ENCODE measurements at places on chromosomes 1 and 21.

- DNase-seq: no peak
Measured at GRCh38 chr1:19921310-19921709, 2.1 kb downstream of the PLA2G2E start.

- DNase-seq: peak; percentile 71
Measured at GRCh38 chr1:200154069-200154767, 126.7 kb downstream of the NR5A2 start.

DNA sequence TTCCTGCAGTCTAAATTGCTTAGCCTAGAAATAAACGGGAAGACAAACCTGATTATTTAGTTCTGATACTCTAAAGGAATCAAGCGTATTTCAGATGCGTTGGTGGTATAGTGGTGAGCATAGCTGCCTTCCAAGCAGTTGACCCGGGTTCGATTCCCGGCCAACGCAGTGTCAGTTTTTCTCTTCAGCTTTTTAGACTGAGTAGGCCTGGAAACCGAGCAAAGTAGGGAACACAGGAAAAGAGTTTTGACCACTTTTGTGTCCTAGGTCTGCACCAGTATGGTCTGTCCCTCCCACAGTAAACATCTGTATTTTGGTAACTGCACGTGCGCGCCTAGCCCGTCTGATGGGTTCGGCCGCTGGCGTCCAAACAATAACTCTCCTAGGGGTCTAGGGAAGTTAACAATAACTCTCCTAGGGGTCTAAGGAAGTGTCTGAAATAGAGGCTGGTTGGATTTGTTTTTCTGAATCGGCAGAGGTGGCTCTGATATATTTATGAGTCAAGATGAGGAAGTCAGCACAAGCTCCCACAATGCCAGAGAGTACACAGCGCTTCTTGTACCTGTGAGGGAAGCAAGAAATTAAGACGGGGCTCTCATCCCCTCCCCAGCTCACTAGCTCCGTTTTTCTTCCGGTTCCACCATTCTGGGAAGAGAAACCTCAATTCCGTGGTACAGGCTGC is 15.6 kb upstream of the HJV start:
- DNase-seq: peak; percentile 85

DNA sequence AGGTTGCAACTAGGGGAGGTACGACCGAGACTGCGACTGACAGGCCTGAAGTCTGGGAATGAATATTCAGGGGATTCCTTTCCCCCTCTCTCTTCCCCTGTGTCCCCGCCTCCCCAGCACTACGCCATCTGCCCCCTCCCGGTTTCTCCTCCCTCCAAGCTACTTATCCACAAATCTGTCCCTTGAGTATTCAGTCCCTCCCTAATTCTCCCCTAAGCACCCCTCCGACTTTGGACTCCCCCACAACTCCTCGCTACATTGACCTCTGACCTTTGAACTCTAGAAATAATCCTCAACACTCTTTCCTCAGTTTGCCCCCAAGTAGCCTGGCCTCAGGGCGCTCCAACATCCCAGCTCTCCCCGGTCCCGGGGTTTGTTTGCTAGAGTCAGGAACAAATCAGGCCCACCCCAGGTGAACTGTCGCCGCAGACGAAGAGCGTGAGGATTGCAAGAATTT is 393 bp downstream of the LYSMD1 start:
- DNase-seq: no peak

GRCh38 chr1:26306290-26307229 is at the start of gene UBXN11:
Gene UBXN11 (minus strand): TSS chr1:26306636. CDS start chr1:26302883, 3,753 bp downstream.
- peak; percentile 94 for DNase-seq

DNA sequence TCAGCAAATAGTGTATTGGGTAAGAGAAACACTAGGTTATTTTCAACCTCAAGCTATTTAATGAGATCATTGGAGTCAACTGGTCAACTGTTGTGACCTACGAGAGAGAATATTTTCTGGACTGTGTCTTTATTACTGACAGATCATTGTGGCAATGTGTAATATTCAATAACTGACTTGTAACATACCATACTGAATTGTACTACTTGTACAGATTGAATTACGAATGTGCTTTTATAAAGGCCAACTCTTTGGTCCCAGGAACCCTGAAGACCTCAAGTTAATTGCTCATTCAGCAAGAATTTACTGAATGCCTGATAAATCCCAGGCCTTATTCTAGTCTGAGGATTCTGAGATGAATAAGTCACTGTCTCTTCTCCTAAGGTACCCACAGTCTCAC is 56.1 kb upstream of the CAMK1G start:
- DNase-seq: no peak

- peak; percentile 80 for DNase-seq
Measured at GRCh38 chr1:55277377-55278130, 62.4 kb upstream of the USP24 start.

DNA sequence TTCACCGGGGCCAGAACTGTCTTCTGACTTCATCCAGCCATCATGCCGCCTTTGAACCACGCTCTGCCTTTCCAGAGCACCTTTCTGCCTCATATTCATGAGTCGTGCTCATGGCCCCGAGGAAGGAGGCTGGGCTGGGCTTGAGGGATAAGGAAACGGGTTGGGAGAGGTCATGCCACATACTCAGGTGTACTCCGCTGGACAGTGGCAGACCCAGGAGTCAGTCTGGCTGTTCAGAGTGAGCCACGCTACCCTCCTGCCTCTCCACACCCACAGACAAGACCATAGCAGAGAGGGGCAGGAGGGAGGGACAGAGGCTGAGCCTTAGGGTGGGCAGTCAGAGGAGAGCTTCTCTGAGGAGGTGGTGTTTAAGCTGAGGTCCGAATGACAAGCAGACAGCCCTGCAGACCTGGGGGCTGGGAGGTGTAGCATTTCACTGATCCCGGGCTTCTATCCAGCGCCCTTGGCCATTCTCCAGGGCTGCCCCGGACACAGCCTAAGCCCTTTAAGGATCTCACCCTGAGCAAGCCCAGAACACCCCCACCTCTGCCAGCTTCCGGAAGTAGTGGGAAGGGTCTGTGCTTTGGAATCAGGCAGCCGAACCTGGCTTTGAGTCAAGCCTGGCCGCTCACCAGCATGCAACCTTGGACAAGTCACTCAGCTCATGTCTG is 102.3 kb downstream of the LACTBL1 start:
- DNase-seq: no peak

GRCh38 chr1:223189903-223190724 is 47.1 kb upstream of the TLR5 start:
- peak; percentile 60 for DNase-seq

DNA sequence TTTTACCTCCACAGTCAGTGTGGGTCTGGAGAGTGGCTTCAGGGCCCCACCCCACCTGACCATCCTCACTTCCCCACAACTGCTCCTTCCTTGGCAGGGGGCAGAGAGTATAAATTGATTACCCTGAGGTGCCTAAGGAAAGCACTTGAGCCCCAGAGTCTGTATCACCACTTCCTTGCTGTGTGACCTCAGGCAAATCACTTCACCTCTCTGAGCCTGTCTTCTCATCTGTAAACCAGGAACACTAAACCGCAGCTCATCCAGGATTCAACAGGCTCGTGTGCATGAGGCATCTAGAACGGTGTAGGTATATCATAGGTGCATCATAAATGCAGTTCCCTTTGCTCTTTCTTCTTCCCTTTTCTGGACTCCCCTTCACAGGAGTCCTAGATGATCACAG is 43.4 kb downstream of the GRIK3 start:
- DNase-seq: no peak

GRCh38 chr1:63663873-63664272 is 70.7 kb downstream of the PGM1 start:
- no peak for DNase-seq

GRCh38 chr1:235834620-235835019 is 32.1 kb downstream of the LYST start:
- DNase-seq: no peak

- no peak for DNase-seq
Measured at GRCh38 chr1:209458921-209459320, 124.6 kb upstream of the CAMK1G start.

DNA sequence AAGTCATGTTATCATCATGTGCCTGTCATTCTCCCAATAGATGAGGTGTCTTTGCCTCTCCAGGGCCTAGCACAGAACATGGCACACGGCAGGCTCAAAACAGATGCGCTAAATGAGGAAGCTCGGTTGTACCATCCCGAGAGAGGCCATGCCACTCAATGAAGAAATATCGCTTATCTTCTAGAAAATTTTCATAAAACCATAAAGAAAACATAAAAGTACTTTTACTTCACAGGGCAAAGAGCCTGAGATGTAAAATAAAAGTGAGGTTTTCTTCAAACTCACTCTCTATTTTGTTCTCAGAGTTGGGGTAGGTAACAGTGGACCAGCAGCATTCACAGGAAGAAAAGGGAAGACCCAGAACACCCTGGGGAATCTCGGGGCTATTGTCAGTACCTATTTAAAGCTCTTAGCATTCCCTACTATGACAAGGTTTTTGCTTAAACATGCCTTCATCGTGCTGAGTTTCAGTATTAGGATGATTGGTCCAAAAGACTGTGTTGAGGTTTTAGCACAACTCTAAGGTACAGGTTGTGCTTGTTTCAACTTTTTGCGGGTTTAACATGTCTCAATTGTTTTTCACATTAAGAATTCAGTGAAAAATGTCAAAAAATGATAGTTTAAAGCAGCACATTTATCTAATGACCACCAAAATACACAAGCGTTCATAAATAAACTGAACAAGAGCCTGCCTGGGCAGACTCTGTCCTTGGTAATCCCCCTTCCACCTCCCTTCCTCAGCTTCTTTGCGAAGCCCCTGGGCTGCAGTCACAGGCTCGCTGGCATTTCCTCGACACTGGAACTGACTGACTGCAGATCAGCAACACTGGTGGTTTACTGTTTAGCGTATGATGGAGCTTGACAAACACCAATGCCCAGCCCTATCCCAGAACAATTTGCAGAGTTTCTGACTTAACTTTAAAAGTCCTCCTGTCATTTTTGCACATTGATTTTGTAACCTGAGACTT is 55.6 kb downstream of the COQ8A start:
- DNase-seq: no peak
